ENCODE measurements at places on chromosomes 13 and 19. TPM values are rescaled to one million over a fixed set of nuclear protein-coding genes. Genes with fewer than 3 reads are reported as not detected.

CYP4F11 gene
- total RNA-seq = not detected

ZIK1 gene
- total RNA-seq = 5.3 TPM

SHISA7 gene
- total RNA-seq = not detected

GRCh38 chr13:68293631-68294030, 1063.5 kb upstream of the PCDH9 start:
- H3K4me1 ChIP-seq = no peaks in the 10 kb centered on the region
- H3K4me3 ChIP-seq = no peak overlapping the region
- DNase-seq = no peak
- no peaks in the 10 kb centered on the region for H3K27me3 ChIP-seq

- H3K4me3 ChIP-seq = no peak overlapping the region
- no peaks in the 10 kb centered on the region for H3K36me3 ChIP-seq
- H3K4me1 ChIP-seq = no peaks in the 10 kb centered on the region
- H3K27ac ChIP-seq = no peak overlapping the region
- no peak for DNase-seq
Measured at GRCh38 chr13:54183166-54183565, 1154.6 kb downstream of the OLFM4 start.
